ENCODE measurements at places on chromosomes 2 and 18.

GRCh38 chr2:33907866-33908265, 308.8 kb upstream of the FAM98A start:
- DNase-seq, result no peak

DNA sequence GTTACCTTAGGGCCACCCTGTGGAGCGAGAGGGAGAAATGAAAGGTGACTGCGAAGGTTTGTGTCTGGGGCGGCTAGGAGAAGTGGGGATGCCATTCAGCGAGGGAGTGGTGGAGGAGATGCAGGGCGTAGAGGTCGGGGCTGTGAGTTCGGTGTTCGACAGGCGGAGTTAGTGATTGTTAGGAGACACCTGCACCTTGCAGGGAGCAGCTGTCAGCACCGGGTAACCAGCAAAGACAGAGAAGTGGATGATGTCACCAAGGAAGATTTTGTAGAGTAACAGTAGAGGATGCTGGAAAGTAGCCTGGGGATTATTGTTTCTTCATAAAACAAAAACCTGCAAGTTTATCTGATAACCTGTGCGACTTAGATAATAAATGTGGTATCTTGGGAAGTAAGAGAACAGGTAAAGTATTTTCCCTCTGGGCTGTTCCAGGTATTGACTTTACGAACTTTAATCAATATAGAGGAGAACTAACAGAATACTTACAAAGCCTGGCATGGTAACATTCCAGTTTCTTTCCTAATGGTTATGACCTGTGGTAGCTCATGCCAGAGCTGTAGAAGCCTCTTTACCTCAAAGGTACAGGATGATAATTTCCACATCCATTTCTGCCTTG, 63.8 kb downstream of the SPTBN1 start:
- no peak for DNase-seq

GRCh38 chr18:7303316-7304060, 72.6 kb downstream of the LRRC30 start:
- DNase-seq, result no peak

DNA sequence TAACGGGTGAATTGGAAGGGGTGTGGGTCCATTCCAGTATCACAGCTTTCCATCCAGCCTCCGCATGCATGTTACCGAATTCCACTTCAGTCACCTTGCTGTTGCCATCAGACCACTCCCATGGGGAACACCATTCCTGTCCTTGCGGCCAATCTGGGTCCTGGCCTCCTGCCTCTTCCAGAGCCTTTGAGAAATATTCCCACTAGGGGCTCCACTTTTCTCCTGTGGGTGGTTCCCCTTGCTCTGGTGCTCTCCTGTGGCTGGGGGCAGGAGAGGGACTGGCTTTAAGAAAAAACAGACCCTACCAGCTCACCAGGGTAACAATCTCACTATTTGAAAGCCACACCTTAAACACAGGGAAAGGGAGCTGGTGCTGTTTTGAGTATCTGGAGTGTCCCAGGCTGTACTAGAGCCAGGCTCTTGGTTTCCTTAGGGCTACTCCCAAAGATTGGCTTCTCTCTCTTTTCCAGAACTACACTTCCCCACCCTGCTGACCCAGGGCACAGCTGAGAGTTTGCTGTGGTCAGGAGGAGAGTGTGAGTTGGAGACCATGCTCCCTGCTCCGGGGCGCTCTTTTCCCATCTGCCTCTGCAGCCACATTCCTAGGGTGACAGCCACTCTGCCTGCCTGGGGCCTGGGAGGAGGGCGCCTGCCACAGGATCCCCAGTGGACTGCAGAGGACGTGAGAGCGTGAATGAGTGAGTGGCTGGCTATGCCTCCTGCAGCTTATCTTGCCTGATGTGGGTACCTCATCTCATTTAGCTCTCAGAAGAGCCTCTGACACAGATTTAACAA, 460.8 kb upstream of the HS6ST1 start:
- no peak for DNase-seq

GRCh38 chr2:134290358-134290757, 36.5 kb downstream of the MGAT5 start:
- DNase-seq, result no peak

DNA sequence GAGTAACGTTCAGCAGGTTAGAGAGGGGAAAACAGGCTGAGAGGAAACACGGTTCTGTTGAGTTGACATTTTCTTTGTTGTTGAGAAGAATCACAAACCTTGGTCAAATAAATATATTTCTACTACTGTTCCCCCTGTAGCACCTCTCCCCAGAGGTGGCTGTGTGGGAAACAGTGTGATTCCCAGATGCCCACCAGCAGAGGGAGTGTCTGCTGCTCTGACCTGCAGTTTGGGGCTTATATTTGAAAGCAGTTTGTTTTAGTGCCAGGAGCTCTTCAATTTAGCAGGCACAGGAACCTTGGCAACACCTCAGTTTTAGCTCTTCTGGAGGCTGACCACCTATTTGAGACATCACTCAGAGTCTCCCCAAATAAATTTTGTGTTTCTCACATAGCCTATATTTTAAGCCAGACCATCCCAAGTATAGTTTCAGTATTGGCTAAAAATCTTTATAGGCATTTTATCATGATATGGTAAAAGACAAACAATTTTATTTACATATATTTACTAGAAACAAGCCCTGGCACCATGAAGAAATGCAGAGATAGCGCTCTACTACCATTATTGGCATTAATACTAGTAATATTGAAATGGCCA, 75.7 kb downstream of the PIK3C3 start:
- no peak for DNase-seq

DNA sequence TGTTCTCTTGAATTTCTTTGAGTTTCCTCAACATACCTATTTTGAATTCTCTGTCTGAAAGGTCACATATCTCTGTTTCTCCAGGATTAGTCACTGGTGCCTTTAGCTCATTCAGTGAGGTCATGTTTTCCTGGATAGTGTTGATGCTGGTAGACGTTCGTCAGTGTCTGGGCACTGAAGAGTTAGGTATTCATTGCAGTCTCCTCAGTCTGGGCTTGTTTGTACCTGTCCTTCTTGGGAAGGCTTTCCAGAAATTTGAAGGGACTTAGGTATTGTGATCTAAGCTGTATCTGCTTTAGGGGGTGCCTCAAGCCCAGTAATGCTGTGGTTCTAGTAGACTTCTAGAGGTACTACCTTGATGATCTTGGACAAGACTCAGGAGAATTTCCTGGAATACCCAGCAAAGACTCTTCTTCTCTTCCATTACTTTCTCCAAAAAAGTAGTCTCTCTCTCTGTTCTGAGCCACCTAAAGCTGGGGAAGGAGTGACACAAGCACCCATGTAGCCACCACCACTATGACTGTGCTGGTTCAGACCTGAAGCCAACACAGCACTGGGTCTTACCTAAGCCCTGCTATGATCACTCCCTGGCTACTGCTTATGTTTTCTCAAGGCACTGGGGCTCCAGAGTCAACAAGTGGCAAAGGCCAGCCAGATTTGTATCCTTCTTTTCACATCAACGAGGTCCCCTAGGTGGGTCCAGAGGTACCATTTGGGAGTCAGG, 852.0 kb downstream of the BCL11A start:
- no peak for DNase-seq

- DNase-seq, result no peak
Observed at GRCh38 chr2:53217250-53217649, 550.4 kb upstream of the CHAC2 start.

GRCh38 chr18:62954366-62954765, 239.0 kb downstream of the PHLPP1 start:
- DNase-seq, result no peak

GRCh38 chr2:12054956-12055618, 308.7 kb downstream of the LPIN1 start:
- DNase-seq, result no peak

DNA sequence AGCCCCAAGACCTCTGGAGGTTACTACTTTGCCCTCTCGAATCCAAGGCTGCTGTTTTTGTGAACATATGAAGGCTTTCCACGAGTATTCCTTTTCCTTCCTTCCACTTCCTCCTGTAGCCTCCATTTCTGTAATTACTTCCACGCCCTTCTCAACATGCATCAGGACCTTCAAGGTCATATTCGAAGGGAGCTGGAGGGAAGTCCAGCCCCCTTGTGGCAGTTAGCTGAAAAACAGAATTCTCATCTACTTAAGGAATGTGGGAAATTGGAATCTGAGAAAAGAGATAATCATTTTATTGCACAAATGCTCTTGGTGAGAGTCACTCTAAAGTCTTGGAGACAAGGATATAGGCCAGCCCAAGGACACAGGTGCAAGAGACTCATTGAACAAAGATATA, 1000.2 kb downstream of the TDRD15 start:
- no peak for DNase-seq

DNA sequence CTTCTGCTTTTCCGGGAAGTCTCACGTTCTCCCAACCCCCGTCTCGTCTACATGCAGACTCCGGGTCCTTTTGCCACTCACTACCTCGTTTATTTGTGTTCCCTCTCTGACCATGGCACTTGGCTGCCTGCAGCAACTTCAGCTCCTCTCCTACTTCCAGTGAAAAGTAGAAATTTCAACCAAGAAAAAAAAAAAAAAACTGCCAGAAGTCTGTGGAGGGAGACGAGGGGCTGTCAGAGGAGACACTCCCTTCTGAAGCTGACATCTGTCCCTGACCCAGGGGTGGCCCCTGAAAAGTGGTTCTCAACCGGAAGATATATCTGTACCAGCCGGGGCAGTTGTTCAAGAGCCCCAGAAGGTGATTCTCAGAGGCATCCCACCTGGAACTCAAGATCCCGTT, 742 bp upstream of the MYO5B start:
- no peak for DNase-seq

DNA sequence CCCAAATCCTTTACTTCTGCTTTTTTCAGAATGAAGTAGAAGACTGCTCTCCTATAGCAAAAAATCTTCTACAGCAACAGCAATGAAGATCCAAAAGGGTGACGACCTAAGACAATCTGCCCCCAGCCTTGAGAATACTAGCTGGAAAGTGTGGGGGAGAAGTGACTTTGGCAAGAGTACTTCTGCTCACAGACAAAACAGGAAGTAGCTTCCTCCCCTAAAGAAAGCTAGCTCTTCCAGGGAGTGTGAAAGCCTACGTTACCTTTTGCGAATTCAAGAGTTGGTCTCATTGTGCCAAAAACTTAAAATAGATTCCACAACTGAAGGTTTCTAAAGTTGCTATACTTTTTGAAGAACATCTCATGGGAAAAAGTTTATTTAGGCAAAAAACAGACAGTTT, 1069.2 kb upstream of the CHAC2 start:
- DNase-seq, result no peak

DNA sequence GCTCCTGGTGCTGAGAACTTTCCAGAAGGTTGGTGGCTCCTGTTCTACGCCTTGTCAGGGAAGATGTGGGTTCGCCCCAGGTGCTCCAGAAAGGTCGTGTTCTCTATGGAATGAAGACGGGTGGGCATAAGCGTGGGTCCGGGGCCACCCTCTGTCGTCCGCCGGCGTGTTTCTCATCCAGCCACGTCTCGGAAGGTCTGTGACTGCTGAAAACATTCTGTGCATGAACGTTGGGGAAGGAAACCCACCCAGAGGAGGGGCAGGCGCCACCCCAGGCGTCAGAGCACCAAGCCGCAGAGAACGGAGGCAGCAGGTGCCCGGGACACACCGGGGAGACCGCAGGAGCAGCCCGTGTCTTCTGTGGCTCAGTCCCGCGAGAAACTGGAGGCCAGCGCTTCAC, 118.2 kb downstream of the RTP5 start:
- DNase-seq, result no peak

GRCh38 chr18:26706911-26707351, 158.6 kb downstream of the AQP4 start:
- DNase-seq, result no peak

- DNase-seq, result peak; percentile 22
Observed at GRCh38 chr2:206084870-206085741, 868 bp downstream of the INO80D start.

GRCh38 chr18:79577451-79578395, 101.9 kb upstream of the CTDP1 start:
- no peak for DNase-seq

DNA sequence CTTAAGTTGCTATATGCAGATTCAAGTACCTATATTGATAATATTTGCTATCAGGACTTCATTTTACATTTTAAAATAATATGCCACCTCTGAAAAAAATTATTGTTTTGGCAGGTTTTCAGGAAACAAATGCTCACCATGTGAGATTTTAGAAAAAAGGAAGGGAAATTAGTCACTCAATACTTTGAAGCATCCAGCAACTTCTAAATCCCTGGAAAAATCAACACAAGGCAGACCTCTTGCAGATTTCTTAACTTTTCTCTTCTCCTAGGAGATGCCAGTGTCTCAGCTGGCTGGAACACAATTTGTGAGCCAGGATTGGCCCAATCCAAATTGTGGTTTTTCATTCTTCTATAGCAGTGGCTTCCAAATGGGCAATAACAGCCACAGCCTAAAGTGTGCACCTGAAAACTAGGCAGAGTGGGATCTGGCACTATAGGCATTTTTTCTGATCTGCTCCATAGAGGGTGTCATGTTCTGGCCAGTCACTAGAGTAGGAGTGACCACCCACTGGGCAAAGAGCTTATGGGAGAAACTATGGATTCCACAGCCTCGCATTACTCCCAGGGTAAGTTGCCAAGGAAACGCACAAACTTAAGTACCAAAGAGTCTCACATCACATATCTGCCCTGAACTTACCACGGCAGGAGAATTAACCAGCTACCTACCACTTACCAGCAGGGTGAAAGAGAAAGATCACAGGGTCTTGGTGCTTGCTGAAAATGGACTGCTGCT, 28.1 kb upstream of the THOC1 start:
- no peak for DNase-seq

- no peak for DNase-seq
Observed at GRCh38 chr2:112688086-112688880, 32.5 kb upstream of the NT5DC4 start.

DNA sequence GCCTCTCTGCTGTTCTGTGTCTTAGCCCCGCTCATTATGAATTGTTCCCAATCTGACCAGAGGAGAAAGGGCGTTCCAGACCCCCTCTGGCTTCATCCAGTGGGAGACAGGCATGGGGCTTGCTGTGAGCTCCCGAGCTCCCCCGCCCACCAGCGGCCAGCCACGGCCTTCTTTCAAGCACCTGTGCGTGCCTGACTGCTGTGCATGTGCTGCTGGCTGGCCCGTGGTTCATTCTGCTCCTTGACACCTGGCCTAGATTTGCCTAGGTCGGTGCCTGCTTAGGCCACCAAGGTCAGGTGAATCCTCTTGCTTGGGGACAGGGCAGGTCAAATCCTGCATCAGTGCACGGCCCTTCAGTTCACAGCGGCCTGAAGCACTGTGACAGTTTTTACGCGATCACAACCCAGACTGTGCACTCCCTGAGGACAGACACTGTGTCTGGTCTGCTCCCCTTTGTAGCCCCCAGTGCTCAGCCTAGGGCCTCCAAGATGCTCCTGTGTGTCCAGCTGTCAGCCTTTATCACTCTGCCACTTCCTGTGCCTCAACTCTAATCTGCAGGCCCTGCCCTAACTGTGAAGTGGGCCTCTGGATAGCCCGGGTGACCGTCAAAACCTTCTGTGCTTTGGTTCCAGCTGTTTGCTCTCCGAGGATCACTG, 3.6 kb upstream of the LPIN1 start:
- no peak for DNase-seq

Measured in GDM1 (cell line).